Stimulated activated CD8-positive, alpha-beta memory T cell treated with anti-CD3 and anti-CD28 coated beads, Interleukin-2, amount 100 ng/mL, for 48 hours (primary cell): ENCODE measurements at places on chromosomes 2 and 18.

DNA sequence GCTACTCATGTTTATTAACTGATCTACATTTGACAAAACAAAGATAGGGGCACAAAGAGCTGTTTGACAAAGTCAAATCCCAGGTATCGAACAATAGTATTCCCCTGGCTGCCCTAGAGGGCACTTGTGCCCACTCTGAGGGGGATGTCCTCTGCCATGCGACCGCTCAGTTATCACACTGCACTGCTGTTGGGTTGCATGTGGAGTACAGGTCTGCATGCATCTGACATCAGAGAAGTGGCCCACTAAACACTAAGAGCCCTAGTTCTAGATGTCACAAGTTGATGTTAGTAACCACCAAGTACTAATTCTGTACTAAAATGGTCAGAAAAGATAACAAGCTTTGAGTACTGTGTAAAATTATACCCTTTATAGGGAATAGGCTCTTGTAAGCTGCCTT is 20.1 kb upstream of the FLACC1 start:
- no peak for DNase-seq

- no peak for DNase-seq
Measured at GRCh38 chr2:171626949-171627348, 60.3 kb upstream of the DYNC1I2 start.

DNA sequence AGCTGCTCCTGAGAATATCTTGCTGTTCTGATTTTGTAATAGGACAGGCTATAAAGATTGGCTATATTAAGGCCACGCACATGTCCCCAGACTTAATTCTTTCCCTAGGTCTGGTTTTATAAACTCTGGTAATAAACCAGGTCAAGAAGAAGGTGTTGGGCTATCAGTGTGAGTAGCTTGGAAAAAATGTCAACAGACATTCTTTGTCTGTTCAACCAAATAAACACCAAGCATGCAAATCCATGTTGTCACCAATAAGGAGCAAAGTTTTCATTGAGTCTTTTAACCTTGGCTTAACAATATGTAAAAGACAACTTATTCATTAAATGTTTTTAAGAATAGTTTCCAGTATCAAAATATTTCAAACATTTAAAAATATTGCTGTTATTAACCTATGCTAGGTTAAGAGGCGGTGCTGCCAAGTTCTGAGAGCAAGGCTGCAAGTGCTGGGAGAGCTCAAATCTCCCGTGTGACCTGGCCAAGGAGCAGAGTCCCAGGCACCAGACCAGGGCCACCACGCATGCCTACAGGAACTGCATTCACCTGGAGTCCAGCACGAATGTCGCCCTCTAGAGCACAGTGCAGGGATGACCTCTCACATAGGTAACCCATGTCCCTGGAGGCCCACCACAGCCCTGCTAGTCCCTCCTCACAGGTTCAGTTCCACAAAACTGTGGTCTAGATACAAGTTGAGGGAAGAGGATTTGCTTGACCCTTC is 120.5 kb upstream of the POU3F3 start:
- peak; percentile 5 for DNase-seq

GRCh38 chr2:195813421-195813820 is 156.4 kb downstream of the SLC39A10 start:
- no peak for DNase-seq

DNA sequence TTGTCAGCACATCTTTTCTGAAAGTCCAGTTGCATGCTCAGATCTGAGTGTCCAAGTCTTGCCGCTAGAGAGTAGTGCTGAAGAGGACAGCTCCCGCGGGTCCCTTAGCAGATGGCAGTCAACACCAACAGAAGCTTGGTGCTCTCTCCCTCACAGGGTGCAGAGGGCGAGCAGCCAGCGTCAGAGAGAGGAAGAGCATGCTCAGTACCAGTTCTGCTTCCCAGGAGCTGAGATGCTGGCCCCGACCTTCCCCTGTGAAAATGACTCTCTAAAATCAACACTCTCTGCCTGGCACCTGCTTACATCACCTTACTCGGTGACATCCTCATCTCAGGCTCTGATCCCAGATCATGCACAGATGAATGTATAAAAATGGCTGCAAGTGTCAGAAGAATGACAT is 86.0 kb upstream of the TWIST2 start:
- no peak for DNase-seq

DNA sequence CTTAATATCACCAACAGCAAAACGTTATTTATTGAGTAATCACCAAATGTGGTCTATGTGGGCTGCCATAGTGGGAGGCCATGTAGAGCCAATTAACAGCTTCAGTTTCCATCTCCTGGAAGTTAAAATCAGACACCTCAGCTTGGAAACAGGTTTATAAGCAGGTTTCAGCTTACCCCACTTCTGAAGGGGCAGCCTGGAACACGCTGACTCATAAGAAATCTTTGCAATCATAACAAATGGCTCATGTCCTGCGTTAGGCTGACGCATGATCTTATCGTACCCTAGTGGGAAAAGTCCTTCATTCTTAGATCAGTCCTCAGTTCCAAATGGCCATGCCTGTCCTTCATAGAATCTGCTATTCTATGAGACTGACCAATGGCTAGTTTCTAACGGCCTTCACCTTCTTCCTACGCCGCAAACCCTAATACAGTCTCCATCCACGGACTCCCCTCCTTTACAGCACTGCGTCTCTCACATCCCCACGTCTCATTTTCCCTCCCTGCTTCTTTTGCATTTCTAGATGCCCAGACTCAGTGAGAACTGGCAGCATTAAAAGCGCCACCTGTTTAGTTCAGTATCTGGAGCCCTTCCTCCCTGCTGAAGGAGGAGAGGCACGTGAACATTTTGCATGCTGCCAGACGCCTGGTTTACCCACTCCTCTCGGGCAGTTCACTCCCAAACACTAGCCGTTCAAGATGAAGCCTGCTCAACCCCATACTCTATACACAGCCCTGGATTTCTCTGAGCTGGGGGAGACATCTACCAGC is 24.2 kb upstream of the BZW1 start:
- DNase-seq = no peak

DNA sequence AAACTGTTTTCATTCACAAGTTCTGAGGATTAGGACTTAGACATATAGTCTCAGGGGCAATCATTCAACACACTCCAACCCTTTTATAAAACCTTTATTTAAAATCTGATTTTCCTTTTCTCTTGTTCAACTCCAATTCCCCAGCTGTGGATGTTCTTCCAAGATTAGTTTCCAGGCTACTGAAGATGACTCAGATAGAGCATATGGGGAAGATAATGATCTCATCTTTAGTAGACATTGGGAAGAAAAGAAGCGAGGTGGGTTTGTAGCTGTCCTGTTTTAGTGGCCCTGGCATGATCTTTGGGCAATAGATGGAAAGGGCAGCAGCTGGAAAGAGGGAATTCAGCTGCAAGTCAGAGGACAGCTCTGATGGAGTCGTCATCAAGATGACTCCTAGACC is 247.7 kb upstream of the CCDC68 start:
- DNase-seq = no peak

GRCh38 chr2:235046589-235046988 is 94.8 kb downstream of the SH3BP4 start:
- DNase-seq = no peak

- DNase-seq = no peak
Measured at GRCh38 chr2:47010176-47010575, 94.6 kb upstream of the MCFD2 start.

GRCh38 chr2:116142644-116143227 is 1671.8 kb upstream of the DDX18 start:
- no peak for DNase-seq

- no peak for DNase-seq
Measured at GRCh38 chr2:20451341-20451740, 4.5 kb downstream of the RHOB start.

DNA sequence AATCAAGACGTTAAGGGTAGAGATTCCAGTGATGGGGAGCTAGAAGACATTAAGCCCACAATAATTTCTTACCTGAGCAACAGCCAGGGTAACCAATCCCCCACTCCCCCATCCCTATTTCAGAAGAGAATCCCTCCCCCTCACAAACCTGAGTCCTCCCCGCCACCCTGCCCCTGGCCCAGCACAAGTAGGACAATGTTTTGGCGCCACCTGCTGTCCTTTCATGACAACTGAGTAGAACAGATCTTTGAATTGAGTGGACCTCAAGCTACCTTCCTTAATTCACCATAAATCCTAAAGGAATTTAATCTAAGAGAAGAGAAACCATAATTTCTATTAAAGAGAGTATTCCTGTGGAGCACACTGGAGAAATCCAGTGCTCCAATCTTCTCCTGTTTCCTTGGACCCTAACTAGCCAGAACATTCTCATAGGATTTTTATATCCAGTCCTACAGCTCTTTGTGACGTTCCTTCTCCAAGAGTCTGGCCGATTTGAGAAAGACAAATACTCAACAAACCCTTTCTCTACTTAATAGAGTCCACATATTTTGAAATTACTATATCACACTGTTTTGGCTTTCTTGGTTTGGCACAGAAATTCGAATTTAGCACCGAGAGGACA is 41.1 kb downstream of the NHEJ1 start:
- peak; percentile 39 for DNase-seq

DNA sequence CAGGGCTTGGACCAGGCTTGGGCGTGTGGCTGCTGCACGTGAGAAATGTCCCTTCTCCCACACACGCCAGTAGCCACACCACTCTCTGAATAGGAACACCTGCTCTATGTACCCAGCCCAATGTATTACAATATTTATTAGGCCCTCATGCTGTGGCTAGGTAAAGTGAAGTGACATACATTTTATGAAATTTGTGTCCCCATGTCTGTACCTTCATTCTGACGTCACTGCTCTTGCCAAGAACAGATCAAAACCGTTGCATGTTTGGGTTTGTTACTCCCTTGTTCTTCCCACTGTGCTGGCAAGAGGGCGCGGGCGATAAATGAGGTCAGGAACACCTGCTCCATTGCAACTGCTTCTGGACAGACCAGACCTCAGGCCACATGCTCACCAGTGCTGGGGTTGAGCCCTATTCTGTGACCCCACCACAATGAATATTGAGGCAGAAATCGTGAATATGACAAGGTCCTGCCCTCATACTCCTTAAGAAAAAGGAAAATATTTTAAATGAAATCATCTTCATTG is 436.4 kb upstream of the SALL3 start:
- no peak for DNase-seq

DNA sequence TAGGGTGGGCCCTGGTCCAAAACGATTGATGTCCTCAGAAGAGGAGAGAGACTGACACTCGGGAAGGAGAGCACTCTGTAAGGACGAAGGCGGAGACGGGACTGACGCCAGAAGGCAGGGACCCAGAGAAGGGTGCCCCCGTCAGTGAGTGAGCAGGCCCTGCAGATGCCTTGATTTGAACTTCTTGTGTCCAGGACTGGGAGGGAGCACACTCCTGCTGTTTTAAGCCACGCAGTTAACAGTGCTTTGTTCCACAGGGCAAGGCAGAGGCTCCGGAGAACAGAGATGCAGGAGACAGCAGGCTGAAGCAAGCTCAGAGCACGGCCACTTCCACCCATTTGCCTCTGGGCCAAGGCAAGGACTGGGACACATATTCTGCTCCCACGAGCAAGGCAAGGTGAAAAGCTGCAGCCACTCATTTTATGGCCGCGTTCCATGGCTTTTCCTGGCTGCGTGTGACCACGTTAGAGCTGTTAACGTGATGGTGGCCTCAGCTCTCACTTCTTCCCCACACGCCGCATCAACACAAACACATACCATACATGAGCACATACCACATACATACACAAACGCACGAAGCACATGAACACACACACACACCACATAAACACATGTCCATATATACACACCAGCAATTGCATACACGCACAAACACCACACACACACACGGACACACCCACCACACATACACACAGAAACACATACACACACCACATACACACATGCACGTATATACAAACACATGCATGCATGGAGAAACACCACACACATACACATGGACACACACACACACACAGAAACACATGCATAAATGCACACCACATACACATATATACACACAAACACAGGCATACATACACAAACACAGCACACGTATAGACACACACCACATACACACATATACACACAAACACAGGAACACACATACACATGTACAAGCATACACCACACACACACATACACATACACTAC is 521.0 kb upstream of the MYT1L start:
- no peak for DNase-seq

DNA sequence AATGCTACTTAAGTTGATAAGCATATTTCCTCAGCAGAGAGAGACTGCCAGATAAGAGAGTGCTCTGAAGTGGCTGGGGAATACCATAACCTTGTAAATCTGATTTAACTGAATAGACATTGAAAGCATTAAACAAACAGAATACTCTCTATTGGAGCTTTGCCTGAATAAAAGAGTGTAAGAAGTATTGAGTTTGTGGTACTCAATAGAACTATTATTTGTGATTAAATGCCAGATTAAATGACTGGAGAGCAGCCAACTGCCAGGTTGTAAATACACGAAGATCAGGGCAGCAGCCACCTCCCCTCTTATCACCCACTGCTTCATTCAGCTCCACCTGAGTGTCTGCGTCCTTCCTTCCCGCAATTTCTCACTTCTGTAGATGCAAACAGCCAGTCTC is 373.6 kb downstream of the DCDC2C start:
- no peak for DNase-seq

DNA sequence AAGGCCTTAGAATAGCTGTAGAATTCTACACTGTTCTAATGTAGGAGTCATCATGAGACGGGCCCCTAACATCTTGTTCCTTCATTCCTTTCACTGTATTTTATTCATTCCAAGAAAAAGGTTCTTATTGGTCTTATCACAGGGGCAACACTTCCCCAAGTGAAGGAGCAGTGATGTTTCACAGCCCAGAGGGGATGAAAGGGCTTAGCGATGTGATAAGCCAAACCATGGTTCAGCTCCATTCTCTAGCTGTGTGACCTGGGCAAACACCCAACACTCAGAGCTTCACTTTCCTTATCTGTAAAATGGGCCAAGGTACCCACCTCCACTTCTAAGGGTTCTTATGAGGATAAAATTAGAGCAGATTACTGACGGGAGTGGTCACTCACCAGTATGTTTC is 25.4 kb upstream of the HS6ST1 start:
- no peak for DNase-seq

DNA sequence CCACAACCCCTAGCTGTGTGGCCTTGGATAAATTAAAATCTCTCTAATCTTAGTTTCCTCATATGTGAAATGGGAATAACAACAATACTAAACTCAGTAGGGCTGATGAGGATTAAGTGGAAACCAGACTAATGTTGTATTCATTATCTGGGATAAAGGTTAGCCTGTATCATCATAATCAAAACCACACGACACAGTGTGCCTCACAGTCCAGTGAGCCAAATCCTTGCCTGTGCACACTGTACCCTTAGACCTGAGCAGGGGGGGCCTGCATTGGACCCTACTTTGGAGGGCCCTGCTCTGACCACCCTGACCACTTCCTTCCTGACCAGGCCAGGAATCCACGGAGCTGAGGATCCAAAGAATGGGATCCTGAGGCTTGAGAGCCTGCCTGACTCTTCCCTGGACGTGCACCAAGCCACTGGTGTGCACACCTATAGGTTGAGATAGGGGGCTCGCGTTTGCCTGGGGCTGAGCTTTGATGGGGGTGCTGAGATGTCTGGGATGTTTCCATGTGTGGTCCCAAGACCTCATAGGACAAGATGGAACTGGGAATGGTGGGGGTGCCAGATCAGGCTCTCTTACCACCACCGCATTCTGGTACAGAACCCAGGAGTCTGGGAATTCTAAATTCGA is 69.7 kb downstream of the TGOLN2 start:
- DNase-seq = no peak
